ENCODE measurements at places on chromosomes 12 and 14.

- DNase-seq: no peak
Measured at GRCh38 chr14:56149995-56150394, 31.8 kb downstream of the PELI2 start.

DNA sequence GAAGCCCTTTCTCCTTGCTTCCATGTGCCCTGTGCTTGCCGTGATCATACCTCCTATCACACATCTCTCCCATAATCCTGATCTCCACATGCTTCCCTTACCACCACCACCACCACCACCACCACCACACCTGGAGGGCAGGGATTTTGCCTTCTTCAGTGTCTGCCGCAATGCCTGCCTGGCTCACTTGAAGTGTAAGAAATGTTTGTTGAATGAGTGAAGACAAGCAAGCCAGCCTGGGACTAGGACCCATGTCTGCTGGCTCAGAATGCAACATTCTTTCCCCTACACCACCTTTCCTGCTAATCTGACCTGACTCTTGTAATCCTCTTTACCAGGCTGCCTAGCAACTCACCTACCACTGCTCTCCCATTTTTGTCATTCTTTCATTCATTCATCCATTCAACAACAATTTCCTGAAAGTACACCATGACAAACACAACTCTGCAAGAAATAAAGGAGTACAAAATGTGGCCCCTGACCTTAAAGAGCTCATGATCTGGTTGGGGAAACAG is 3.5 kb upstream of the NID2 start:
- DNase-seq: no peak

GRCh38 chr12:51085757-51086156 is 2.4 kb upstream of the CSRNP2 start:
- no peak for DNase-seq

- no peak for DNase-seq
Measured at GRCh38 chr12:128932521-128932920, 79.2 kb downstream of the GLT1D1 start.

DNA sequence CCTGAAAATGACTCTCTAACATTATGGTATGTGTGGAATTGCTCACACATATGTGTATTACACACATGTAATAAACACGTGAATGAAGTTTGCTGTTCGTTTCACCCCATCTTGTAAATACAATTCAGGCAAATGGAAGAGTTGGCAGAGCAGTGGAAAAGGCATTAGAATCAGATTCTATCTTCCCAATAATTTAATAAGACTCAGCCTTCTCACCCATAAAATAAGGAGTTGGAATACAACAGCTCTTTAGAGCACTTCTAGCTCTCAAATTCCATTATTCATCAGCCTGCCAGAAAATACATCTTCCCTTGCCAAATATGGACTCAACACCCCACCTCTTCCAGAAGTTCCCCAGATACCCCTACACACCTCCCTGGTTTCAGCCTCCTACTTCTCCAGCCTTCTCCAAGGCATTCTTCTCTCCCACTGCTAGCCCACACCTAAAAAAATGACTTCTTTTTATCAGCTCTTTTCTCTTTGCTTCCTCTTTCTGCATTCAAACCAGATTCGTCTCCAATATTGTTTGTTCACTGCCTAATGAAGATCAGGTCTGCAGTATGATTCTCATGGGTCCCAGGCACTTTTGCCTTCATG is 66.2 kb upstream of the DYRK2 start:
- no peak for DNase-seq

DNA sequence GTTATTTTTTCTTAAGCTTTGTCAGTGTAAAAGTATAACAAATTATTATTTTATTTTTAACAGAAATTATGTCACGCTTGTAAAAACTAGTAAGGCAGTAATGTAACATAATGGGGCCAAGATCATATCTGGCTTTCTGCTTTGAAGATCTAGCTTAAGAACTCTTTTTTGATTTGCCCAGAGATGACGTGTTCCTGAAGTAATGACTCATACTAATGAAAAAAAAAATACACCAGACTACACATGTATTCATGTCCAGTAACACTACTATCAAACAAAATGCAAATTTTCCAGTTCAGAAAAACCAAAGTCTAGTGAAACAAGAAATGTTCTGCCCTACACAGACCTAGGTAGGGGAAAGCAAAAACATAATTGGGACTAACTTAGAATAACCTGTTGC is 432.2 kb upstream of the ATXN7L3B start:
- DNase-seq: no peak

DNA sequence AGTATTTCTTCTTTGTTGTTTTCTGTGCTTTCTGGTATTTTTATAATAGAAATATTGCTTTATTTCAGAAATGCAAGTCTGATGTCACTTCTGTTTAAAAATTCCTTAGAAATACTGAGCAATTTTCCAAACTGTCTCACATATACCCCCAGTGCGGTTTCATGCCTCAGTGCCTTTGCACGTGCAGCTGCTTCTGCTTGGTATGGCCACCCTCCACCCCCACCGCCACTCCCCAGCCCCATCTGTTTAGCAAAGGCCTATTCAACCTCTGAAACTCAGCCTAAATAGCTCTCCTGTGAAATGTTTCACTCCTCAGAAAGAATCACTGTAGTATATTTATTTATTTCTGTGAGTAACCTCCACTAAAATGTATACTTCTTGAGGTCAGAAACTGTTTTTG is 52.3 kb downstream of the PPM1H start:
- no peak for DNase-seq

DNA sequence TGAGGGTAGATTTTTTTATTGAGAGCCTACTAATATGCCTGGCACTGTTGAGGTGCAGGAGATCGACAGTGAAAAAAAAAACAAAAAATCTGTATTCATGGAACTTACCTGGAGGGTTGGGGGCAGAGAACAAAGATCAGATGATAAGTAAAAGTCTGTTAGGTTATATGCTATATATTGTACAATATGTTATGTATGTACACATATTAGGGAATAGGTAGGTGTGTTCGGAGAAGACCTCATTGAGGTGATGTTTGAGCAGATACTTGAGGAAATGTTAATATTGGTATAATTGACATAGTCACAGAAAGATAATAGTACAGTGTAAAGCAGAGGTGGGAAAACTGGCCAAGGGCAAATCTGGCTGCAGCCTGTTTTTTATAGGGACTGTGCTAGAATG is 5.6 kb downstream of the ARF6 start:
- no peak for DNase-seq

DNA sequence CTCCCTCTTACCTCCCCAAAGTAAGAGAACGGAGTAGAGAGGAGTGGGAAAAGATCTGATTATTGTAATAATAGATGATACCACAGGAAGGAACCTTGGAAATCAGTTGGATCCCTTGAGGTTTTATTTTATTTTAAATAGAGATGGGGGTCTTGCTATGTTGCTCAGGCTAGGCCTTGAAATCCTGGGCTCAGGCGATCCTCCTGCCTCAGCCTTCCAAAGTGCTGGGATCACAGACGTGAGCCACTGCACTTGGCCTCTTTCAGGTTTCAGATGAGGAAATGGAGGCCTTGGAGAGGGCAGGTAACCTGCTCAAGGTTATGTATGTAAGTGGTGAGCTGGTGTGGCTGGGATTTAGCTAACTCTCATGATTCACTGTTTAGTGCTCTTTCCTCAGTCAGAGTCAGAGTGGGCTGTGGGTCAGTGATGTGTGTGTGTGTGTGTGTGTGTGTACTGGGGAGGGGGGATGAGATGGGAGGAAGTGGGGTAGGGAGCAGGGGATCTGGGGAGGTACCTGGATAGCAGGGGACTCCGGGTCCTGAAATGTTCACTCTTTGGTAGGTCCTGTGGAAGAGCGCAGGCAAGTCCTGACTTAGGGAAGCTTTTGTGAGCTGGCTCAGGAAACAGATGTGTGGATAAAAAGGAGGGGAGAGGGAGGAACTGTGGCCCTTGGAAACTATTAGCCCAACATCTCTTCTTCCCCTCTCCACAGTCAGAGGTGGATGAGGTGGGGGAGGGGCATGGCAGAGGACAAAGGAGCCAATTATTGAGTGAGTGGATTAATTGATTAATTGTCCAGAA is 4.7 kb upstream of the CISTR start:
- DNase-seq: no peak

DNA sequence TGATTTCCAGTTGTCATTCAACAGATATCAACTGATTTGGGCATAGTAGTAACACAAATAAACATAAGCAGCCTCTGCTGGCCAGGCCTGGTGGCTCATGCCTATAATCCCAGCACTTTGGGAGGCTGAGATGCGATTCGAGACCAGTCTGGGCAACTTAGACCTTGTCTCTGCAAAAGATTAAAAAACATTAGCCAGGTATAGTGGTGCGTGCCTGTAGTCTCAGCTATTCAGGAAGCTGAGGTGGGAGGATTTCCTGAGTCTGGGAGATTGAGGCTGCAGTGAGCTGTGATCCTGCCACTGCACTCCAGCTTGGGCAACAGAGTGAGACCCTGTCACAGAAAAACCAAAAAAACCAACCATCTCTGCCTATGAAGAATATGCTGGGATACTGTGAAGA is 7.1 kb downstream of the METAP2 start:
- no peak for DNase-seq

DNA sequence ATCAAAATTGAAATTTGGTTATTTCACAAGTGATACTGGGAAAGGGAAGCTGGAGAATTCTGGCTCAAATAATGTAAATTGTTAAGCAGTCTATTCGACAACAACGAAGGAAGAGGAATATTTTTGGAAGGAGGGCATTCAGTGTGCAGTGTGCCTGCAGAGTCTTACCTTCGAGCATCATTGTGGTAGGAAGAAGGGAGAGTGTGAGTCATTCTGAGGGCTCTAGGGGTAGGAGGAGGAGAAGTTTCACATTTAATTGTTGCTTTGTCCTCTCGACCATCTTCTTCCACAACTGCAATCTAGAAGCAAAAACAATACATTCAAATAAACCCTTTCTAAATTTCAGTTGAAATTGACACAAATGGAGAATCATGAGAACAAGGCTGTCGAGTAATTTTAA is 263.0 kb downstream of the ACSS3 start:
- DNase-seq: no peak

DNA sequence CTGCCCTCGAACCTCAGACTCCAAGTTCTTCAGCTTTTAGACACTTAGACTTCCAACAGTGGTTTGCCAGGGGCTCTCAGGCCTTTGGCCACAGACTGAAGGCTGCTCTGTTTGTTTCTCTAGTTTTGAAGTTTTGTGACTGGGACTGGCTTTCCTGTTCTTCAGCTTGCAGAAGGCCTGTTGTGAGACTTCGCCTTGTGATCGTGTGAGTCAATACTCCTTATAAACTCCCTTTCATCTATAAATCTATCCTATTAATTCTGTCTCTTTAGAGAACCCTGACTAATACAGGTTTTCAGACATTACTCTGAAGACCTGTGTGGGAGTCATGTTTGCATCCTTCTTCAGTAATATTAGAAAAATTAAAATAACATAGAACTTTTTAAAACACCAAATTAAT is 289.1 kb downstream of the RMST start:
- DNase-seq: no peak

- no peak for DNase-seq
Measured at GRCh38 chr14:65159281-65160062, 57.2 kb upstream of the MAX start.

DNA sequence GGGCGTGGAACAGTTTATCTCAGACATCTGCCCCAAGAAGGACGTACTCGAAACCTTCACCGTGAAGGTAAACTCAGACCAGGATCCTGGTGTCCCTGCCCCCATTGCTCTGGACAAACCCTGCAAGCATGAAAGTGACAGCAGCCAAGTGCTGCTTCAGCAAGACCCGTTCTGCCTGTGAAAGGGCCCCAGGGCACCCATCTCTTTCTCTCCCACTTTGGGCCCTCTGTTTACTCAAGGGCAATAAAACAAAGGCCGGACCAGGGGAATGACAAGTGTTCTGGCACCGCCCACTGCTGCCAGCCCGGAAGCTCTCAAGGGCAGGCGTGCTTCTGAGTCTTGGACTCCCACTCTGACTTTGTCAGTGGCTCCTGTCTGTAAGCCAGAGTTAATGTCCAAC is 35.3 kb downstream of the CD9 start:
- DNase-seq: peak; percentile 41

- peak; percentile 37 for DNase-seq
Measured at GRCh38 chr12:14185427-14186192, 179.9 kb upstream of the ATF7IP start.

DNA sequence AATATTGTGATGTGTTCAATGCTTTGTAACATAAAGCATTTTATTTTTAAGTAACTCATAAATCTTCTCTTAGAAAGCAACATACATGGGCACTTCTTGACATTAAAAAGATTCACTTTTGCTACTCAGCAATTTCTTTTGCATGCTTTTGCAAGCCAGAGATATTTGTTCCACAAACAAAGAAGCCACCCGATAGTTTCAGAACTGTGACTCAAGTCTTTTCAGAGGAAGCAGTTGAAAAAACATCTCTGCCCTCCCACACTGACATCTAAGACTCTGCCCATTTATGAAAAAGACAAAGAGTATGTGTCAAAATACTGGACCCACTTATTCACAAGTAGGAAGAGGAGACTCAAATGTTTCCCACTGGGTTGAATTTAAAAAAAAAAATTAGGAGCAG is 7.5 kb downstream of the APPL2 start:
- no peak for DNase-seq

- no peak for DNase-seq
Measured at GRCh38 chr12:98678236-98678945, 33.3 kb downstream of the APAF1 start.

DNA sequence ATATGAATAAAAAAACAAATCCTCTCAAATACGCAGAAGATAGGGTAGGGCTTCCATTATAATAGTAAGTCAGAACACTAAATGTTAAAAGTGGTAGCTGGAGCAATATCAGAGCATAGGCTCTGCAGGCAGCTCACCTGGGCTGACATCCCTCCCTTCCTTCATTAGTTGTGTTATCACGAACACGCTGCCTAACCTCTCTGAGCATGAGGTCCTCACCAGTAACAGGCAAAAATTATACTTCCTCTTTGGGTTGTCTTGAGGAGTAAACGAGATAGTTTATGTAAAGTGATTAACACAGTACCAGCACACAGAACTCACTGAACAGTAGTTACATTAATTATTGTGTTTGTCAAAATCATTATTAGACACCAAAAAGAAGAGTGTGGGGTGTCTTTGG is 154.3 kb downstream of the STXBP6 start:
- no peak for DNase-seq

- no peak for DNase-seq
Measured at GRCh38 chr14:103339561-103339960, 5.5 kb downstream of the EIF5 start.

- peak; percentile 18 for DNase-seq
Measured at GRCh38 chr12:27966870-27967269, 5.7 kb downstream of the PTHLH start.

DNA sequence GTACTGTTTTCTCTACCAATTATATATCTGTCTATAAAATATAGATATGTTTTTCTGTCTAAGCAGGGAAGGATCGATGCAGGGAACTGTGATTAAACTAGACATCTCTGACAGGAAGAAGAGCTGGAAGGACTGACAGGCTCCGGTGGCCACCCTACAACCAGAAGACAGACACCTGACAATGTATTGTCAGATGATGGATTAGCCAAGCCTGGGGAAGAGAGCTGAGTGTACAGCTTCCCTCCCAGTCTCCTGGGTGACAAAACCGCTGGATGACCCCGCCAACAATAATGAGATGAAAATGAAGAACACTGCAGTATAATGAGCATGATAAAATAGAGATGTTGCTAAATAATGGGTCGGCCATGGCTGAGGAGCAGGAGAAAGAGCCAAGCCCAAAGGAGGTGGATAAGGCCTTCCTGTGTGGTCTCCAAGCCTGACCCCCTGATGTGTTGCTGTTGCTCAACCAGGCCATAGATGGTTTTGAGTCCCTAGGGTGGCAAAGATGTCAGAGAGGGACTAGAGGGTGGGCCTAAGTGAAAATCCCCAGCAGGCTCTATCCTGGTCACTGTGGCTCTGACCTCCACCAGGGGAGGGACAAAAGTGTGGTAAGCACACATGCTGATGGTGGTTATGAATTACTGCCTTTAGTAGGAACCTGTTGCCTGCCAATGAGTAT is 28.2 kb downstream of the DHRS2 start:
- no peak for DNase-seq

Data from HuH-7.5 (cell line).